ENCODE measurements at places on chromosomes 4 and X.

GRCh38 chr4:108244606-108245005 is 75.9 kb upstream of the LEF1 start:
- no peak for DNase-seq

DNA sequence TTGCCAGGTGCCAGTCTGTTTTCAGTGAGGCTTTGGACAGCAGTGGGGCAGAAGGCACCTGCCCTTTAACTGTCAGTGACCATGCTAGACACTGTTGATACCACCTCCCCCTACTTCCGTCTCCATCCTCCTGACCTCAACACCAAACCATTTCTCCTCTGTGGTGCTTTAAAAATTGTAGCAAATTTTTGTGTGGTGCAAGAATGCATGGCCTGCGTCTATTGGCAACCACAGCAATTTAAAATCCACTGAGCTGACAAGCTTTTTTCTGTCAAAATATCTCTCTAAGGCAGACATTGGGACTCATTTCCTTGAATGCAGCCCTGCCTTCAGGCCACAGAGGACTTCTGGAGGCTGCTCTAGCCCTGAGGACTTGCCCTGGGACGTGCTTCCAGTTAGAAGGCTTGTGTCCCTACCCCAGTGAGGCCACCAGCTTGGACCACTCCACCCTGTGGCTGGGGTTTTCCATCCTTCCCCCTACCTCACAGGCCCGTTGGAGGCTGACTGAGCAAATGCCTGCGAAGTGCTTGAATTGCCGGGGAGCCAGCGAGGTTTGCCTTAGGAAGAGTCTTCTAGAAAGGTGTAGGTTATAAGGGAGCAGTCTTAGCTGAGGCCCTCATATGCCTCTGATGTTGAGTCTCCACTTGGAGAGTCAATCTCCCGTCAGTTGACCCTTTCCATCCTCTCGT is 6.9 kb downstream of the PRRG3 start:
- no peak for DNase-seq

GRCh38 chrX:53435997-53436396 is 1.8 kb upstream of the HSD17B10 start:
- peak; percentile 78 for DNase-seq

- DNase-seq: no peak
Observed at GRCh38 chrX:48741834-48742233, 19.7 kb upstream of the GLOD5 start.

- DNase-seq: no peak
Observed at GRCh38 chr4:184960505-184960971, 57.8 kb upstream of the HELT start.

DNA sequence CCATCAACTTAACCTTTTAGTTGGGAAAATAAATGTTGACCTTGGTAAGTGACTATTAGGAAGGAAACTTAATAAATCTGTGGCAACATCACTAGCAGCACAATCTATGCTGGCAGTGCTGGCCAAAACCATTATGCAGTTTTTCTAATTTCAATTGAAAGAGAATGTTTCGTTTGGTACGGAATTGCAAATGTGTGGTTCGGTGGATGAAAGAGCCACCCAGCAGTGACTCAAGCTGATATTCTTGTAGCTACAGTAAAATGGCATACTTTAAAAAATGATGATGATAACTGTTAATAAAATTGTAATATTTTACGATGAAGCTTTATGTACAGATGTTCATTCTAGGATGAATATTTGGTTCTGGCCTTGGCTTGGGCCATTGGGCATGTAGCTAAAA is 40.7 kb upstream of the AP1S2 start:
- no peak for DNase-seq

- no peak for DNase-seq
Observed at GRCh38 chrX:24860140-24860539, 155.6 kb downstream of the ARX start.

GRCh38 chrX:149639568-149639967 is 8.0 kb upstream of the TMEM185A start:
- no peak for DNase-seq

Data from CD4-positive, alpha-beta T cell (primary cell).